Calu3 (cell line): ENCODE measurements at places on chromosomes 16 and 17.

DNA sequence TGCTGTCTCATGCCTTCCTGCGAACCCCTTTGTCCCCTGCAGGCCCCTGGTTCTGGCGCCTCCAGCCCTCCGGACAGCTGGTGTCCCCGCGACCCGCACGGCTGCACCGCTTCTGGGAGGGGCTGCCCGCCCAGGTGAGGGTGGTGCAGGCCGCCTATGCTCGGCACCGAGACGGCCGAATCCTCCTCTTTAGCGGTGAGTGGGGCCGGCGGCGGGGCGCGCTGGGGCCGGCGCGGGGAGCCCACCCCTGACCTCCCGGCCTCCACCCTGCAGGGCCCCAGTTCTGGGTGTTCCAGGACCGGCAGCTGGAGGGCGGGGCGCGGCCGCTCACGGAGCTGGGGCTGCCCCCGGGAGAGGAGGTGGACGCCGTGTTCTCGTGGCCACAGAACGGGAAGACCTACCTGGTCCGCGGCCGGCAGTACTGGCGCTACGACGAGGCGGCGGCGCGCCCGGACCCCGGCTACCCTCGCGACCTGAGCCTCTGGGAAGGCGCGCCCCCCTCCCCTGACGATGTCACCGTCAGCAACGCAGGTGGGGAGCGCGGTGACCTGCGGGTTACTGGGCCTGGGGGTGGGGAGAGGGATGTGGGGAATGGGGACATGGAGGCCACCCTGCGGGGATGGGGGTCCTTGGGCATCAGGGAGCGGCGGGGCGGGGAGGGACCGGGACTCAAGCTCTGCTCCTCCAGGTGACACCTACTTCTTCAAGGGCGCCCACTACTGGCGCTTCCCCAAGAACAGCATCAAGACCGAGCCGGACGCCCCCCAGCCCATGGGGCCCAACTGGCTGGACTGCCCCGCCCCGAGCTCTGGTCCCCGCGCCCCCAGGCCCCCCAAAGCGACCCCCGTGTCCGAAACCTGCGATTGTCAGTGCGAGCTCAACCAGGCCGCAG is 7.1 kb upstream of the IL32 start:
- peak; percentile 64 for DNase-seq

- no peak for DNase-seq
These were observed 25.1 kb downstream of the SOX9 start for GRCh38 chr17:72145962-72146361.

- no peak for DNase-seq
These were observed 35.8 kb downstream of the AKAP1 start for GRCh38 chr17:57120814-57121213.

DNA sequence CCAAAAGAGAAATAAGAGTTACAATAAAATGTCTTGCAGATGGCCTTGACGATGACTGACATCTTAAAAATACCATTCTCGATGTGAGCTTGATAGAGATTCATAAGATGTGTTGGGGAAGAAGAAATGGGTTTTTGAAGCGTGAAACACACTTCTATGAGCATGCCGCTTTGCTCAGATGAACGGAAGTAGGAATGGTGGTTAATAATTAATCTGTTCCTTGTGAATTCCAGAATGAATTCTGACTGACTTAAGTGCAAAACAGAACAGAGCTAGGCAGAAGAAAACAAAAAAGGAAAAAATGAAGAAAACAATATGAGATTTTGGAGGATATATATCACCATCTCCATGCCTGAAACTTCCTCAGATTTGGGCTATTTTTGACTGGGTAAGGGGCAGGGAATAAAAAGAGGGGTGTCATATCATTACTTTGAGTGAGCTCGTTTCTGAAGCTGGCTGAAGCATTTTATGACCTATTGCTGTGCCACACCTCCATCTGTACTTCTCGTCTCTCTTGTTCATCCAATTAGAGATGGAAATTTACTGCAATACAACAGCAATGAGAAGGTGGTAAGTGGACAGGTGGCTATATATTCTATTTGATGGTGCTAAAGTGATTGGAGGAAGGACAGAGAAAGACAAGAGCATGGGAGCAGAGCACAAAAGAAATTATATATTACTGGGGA is 1152.0 kb upstream of the CDH8 start:
- DNase-seq = no peak

DNA sequence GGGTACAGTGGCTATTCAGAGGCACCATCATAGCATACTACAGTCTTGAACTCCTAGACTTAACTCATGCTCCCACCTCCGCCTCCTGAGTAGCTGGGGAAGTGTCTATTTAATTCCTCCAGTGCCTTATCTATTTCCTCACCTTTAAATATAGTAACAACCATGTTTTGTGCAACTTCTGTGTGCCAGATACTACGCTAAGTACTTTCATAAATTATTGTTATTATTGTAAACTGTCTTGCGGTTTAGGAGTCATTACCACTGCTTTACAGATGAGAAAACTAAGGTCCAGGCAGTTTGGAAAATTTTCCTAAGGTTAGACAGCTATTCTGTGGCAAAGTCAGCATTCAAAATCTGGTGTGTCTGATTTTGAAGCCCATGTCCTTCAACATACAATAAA is 359.1 kb upstream of the XYLT1 start:
- no peak for DNase-seq
